ENCODE measurements at places on chromosomes 6 and 20.

- no peak for DNase-seq
These were observed 122.8 kb upstream of the CDH4 start for GRCh38 chr20:61129311-61129710.

DNA sequence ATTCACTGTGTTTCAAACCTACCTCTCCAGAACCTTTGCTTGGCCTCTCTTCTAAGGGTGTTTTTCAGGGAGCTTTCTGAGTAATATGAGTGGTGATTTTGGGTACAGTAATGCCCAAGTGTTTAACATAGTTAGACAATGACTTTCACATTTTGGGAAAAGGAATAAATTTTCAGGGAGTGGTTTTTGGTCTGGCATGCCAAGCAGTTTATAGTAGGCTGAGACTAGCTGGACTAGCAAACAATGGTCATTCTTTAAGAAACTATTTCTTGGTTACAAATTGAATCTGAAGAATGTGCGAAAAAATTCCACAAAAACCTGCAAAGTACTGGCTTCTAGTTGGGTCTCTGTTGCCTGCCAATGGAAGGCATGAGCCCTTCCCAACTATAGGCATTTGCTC is 15.4 kb downstream of the FNDC1 start:
- DNase-seq, result no peak

GRCh38 chr6:52535711-52536423 is 41.0 kb downstream of the TRAM2 start:
- DNase-seq, result no peak

GRCh38 chr6:83114164-83114563 is 46.7 kb downstream of the DOP1A start:
- DNase-seq, result no peak

- DNase-seq, result no peak
These were observed 233.6 kb downstream of the PRKN start for GRCh38 chr6:162493917-162494316.

DNA sequence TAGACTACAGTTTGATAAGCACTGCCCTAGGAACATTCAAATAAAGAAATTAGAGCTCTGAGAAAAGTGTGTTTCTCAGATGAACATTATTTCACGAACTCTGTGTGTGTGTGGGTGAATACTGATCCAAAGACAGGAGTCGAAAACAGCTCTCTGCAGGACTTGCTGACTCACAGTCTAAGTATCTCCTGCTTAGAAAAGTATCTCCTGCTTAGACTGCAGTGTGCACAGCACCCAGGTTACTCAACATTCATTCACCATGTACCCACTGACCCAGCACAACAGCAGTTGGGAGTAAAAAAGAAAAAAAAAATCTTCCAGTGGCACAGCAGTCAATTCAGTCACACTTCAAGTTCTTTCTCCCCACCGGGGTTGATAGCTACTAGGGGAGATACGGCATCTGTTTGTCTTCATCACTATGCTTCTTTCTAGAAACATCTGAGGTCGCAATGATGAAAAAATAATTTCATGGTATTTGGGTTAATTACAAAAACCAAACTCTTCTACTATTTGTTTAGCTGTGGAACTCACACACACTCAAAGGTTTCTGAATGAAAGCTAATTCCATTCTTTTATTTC is 48.0 kb downstream of the GCLC start:
- DNase-seq, result no peak

GRCh38 chr20:44776980-44777379 is 31.3 kb downstream of the KCNK15 start:
- DNase-seq, result no peak

GRCh38 chr6:154301839-154302752 is 54.5 kb downstream of the IPCEF1 start:
- DNase-seq, result no peak

DNA sequence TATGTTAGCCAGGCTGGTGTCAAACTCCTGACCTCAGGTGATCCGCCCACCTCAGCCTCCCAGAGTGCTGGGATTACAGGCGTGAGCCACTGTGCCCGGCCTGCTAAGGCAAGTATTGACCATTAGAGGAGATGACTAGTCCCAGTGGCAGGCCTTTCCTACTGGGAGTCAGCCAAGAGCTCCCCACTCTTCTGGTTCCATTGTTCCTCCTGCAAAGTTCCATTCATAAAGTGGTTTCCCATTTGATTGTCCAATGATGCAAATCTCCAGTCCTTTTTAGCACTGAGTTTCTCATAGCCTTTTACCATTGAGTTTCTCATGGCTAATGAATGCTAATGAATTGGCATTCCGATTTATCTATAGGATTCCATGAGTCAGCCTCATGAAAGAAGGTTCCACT is 148.3 kb upstream of the ESR1 start:
- no peak for DNase-seq

- DNase-seq, result no peak
These were observed 61.3 kb downstream of the ANKRD6 start for GRCh38 chr6:89494131-89494793.

Data from stimulated activated CD4-positive, alpha-beta T cell treated with anti-CD3 and anti-CD28 coated beads, Interleukin-1b, Interleukin-23, amount 100 ng/mL, for 1 hour (primary cell).